Fibroblast of lung (primary cell): ENCODE measurements at places on chromosomes 7 and 10. TPM values are rescaled to one million over a fixed set of nuclear protein-coding genes. Genes with fewer than 3 reads are reported as not detected.

- DNase-seq: no peak
Measured at GRCh38 chr7:288671-289101, 1.3 kb upstream of the FOXL3 start.

CDNF gene
- total RNA-seq: 1.2 and 1.5 TPM in 2 replicates

ITGA8 gene
- 0.99 and 1.3 TPM in 2 replicates for total RNA-seq

CALHM2 gene
- 31.6 and 35.8 TPM in 2 replicates for total RNA-seq

DNA sequence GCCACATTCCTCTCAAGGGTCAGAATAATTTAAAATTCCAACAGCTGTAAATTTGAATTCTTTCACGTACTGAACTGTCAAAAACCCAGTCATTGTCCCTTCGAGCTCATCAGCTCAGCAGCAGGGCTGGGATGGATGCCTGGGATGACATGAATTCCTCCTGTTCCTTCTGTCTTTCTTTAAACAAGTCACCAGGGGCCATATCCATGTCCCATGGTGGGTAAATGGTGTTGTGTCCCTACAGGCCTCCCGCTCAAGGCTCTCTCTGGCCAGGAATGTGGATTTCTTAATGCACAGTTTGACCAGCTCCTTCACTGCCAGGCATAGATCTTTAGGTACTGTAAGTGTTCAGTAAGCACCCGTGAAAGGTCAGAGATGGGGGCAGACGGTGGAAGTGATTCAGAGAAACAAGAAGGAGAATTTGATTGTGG lies 13.8 kb upstream of the TECPR1 start:
- DNase-seq: no peak

DNA sequence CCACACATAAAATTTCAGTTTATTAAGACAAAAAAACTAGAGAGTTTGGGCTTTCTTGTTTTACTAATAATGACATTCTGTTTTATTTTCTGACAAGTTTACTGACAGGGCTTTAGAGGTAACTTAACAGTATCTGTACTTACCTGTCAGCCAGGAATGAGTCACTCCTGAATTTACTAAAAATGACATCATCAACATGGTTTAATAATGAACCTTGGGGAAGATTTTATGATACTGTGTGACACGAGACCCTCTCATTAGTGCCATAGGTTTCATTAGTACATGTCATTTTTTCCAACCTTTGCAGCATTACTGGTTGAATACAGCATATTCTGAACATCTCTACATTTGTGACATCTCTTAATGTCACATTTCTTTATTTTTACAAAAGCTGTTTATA lies 131.1 kb downstream of the KCND2 start:
- no peak for DNase-seq

SUGCT gene
- total RNA-seq: 6.7 and 16.5 TPM in 2 replicates

- no peak for DNase-seq
Measured at GRCh38 chr10:101878869-101879268, 35.3 kb upstream of the KCNIP2 start.

ANKRD30A gene
- not detected in 2 replicates for total RNA-seq
